ENCODE measurements at places on chromosomes 16 and 17.

DNA sequence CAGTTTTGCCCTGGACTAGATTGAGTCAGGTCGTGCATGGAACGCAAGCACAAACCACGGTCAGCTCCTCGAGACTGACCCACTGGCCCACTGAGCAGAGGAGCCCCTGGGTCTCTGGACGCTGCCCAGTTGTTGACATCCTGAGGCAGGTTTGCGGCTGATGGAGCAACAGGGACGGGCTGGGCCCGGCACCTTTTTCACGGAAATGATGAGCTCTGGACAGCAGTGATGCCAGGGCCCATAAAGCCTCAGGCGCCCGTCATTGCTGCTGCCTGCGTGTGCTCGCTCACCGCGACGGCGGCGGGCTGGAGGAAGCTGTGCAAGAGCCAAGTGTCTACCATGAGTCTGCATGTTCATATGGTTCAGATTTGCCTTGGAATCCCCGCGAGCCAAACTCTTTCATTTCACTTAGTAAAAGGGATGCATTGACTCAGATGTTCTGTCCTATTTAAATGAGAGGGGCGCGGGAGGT, 30.8 kb upstream of the CRISPLD2 start:
- DNase-seq, result no peak

- no peak for DNase-seq
Measured at GRCh38 chr16:56824331-56824730, 40.7 kb upstream of the SLC12A3 start.

DNA sequence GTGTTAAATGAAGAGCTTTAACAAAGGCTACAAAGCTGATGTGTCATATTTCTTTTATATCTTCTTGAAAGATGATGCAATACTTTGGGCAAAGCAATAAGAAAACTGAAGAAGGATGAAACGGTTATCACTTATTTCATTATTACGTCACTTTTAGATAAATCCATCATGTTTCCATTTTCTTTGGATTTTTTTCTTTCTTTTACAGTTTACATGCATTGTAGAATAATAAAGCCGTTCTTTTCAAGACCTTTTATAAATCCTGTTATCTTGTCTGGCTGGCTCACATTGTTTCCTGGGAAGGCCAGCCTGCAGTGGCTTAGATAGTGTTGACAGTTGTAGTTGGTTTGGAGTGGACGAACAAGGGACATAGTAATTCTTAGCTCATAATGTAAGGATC, 28.9 kb downstream of the TANC2 start:
- no peak for DNase-seq

DNA sequence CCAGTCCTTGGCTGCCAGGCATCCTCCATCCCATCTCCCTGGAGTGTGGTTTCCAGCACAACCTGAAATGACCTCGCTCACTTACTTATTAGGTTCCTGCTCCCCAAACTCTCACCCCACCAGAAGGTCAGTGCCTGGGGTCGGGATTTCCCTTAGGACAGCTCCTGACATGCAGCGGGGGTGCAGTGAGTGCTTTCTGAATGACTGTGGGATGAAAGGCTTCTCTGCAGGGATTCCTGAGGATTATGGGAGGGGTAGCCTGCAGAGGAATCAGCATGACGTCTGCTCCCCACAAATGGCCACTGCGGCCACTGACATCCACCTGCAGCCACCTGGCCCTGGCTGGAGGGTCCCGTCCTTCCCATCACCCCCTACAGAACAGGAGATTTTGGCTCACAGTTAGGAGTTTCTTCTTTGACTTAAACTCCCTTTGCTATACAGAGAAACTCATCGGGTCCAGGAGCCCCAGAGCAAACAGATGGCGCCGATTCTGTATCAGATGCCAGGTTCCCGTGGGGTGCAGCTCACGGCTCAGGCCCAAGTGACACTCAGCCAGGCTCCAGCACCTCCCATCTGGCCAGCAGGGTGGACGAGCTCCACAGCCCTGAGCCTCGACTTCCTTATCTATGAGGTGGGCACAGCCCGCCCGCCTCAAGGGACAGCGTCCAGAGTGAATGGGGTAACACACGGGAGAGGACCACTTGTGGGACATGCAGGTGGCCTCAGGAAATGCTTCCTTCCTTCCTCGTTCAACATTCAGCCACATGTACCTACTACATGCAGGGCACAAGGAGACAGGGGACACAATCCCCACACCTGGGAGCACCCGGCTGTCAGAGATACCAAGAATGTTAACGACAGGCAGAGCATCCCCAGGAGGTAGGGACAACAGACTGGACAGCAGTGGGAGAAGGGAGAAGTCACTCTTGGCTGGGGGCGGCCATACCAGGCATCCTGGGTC, 69.8 kb downstream of the RMI2 start:
- DNase-seq, result no peak

GRCh38 chr16:70388006-70388680, 41.4 kb downstream of the DDX19A start:
- no peak for DNase-seq

GRCh38 chr17:17300624-17301568, 2.3 kb upstream of the NT5M start:
- peak; percentile 17 for DNase-seq

DNA sequence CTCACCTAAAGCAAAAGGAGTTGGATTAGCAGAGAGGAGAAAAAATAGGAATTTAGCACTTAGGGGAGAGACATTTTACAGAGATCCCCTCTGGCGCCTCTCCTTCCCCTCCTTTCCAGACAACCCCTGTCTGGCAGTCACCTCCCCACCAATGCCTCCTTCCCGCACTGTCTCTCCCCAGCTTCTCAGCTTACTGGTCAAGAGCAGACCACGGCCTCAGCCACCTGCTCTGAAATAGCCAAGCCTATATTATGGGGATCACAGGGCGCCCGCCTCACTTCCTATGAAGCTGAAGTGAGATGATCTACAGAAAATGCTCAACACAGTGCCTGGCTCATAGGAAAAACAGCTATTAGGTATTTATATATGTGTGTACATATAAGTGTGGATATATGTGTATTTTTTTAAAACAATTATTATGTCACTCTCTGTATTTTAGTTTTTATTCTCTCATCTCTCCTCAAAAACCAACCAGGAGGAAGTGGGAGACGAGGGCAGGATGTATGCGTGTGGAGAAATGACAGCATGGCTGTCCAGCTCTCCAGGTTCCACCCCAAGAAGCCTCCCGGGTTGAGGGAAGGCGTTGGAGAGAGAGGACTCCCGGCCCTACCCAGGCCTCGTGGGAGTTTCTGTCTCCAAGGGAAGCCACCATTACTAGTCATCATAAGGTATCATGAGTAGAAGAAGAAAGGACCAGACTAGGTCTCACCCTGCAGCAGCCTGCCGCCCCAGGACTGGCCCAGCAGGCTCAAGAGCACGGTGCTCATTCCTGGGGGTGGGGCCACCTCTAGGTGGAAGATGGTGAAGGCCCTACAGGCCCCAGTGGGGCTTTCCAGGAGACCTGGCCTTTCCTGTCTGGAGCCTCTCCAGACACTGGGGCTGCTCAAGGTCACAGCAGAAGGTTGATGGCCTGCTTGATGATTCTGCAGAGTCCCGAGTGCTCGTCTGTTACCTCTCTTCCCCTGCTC, 27.2 kb downstream of the MAP3K14 start:
- DNase-seq, result no peak
